ENCODE measurements at places on chromosomes 6 and 20.

DNA sequence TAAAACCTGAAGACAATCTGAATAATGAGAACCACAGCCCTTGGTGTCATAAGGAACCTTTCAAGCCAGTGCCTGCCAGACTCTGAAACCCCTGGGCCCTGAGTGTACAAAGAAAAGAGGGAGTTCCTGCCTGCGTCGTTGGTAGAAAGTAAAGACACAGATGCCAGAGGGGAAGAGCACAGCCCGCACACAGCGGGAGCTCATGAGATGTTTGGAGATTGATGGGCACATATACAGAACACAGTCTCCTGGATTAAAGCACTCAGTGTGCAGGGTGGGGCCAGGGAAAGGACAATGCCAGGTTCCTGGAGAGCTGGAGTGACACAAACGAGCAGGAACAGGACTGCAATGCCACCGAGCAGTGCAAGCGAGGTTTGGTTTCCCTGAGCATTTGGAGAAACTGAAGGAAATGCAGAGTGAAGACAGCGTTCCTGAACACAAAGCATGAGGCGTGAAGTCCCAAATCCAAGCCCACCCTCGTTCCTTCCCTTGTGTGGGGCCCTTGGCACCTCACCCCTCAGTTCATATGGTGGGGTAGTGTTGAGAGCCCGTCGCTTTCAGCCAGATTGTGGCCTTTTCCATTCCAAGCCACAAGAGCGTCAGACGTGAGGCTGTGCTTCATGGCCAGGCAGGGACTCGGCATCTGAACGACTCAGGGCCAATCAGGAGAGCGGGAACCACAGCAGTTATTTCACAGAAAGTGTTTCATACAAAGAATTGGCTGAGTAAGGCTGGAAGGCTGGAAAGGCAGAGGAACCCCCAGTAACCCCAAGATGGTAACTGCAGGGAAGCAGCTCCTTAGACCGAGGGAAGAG lies 41.0 kb upstream of the RPS6KA2 start:
- no peak for DNase-seq

- DNase-seq, result no peak
These were observed 61.9 kb downstream of the GPR6 start for GRCh38 chr6:110039981-110040383.

- DNase-seq, result no peak
These were observed 72.4 kb upstream of the GTSF1L start for GRCh38 chr20:43799150-43799711.

DNA sequence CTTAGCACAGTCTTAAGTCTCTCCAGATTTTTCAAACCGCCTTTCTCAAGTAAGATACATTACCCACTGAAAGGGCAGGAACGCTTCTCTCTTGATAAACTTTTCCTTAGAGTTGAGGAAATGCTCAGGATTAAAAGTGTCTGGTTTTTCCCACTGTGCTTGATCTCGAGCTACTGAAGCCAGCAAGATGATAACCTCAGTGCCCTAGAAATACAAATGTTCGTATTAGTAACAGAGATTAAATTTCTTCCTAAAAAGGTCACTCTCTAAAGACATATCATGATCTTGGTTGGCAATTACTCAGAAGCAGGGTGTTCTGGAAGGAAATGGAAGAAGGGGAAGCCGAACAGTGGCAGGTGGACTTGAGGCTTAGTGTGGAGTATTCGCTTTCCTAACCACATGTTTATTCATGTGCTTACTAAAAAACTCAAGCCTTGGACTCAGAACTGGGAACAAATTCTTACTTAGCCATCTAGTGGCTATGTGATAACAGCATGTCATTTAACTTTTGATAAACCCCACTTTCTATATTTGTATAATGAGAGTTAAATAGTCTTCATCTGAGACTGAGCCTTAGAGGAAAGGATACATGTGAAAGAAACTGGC lies 20.1 kb downstream of the C6orf141 start:
- no peak for DNase-seq

GRCh38 chr6:10194816-10195672 lies 219.8 kb downstream of the TFAP2A start:
- no peak for DNase-seq

- DNase-seq, result no peak
These were observed 35.4 kb downstream of the GSTA2 start for GRCh38 chr6:52727908-52728307.

GRCh38 chr6:16804546-16805242 lies 43.4 kb upstream of the ATXN1 start:
- DNase-seq, result no peak

- DNase-seq, result no peak
These were observed 140.8 kb downstream of the VEGFA start for GRCh38 chr6:43910638-43911353.

DNA sequence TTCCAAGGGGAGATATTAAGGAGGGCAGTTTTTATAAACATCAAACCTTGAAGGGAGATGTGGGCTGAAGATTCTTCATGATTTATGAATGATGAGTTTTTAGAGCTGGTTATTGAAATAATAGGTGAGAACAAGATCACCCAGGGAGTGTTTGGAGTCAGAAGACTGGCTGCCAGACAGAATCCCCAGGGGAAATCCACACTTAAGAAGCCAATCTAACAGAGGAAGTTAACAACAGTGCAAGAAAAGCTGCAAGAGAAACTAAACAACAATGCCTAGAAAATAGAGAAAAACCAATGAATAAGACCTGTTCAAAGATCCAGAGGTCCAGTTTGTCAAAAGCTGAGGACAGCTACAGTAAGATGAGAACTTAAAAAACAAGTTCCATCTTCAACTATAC lies 167.9 kb upstream of the MAN1A1 start:
- no peak for DNase-seq

- DNase-seq, result peak; percentile 62
These were observed 12.2 kb upstream of the KCNK15 start for GRCh38 chr20:44733341-44734069.

- DNase-seq, result no peak
These were observed 423 bp downstream of the PACRG start for GRCh38 chr6:162728197-162728596.

- DNase-seq, result no peak
These were observed 135.1 kb downstream of the MRPL14 start for GRCh38 chr6:43992126-43992663.

- no peak for DNase-seq
These were observed 139.0 kb downstream of the IMPG1 start for GRCh38 chr6:75933387-75933975.

GRCh38 chr20:32474967-32475811 lies 109.9 kb downstream of the NOL4L start:
- peak; percentile 72 for DNase-seq

- DNase-seq, result no peak
These were observed 35.2 kb downstream of the DOK5 start for GRCh38 chr20:54510541-54511129.

GRCh38 chr20:37803438-37804307 lies 99.3 kb upstream of the VSTM2L start:
- DNase-seq, result no peak

- no peak for DNase-seq
These were observed 84.9 kb downstream of the BTBD9 start for GRCh38 chr6:38554700-38555413.

GRCh38 chr20:37308086-37309050 lies 18.9 kb downstream of the MANBAL start:
- DNase-seq, result no peak
